ENCODE measurements at places on chromosomes 13 and 19.

DNA sequence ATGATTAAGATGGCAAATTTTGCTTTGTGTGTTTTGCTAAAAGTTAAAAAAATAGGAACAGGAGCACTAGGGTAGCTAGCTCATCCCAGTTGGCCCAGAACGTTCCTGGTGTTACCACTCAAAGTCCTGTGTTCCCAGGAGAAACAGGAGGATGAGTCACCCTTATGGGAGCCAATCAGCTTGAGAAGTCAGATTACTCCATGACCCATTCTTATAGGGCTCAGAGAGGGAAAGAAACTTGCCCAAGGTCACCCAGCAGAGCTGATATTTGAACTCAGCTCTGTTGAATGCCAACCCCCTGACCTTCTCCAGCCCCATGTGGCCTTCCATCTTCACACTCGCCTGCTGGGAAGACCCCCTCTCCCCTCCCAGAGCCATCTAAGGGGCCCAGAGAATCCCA lies 13.0 kb downstream of the NMRK2 start:
- no peak for DNase-seq

GRCh38 chr19:40716031-40716481 lies 630 bp downstream of the COQ8B start:
- DNase-seq = peak; percentile 87

GRCh38 chr19:47305309-47305751 lies 4.3 kb upstream of the C5AR1 start:
- peak; percentile 91 for DNase-seq

GRCh38 chr19:53608381-53608780 lies 23.4 kb upstream of the DPRX start:
- DNase-seq = peak; percentile 91

GRCh38 chr13:112910016-112910415 lies 59.0 kb upstream of the MCF2L start:
- peak; percentile 73 for DNase-seq

DNA sequence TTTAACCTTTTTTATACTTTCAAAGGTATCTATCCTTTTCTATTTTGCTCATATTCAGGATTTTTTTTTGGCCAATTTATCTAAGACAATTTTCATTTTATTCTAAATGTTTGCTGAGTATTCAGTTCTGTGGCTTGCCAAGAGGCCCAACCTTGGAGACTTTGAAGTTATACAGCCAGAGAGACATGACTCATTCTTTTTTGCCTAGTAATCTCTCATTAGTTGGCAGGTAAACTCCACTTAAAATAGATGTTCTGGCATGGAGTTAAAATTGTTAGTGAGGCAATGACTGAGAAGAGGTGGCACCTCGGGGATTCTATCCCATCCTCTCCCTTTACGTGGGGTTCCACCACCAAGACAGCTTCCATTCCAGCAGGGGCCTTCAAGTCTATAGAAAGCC lies 213.8 kb downstream of the KCTD12 start:
- DNase-seq = no peak

DNA sequence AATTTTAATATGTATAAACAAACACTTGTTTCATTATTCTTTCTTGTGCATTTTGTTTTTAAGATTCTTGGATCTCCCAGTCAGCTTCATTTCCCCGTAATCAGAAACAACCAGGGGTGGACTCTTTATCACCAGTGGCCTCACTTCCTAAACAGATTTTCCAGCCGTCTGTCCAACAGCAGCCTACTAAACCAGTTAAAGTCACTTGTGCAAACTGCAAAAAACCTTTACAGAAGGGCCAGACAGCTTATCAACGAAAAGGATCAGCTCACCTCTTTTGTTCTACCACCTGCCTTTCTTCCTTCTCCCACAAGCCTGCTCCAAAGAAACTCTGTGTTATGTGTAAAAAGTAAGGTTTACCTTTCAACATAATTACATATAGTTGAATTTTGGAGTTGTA lies 44.3 kb downstream of the ZMYM2 start:
- DNase-seq = no peak

- no peak for DNase-seq
Measured at GRCh38 chr19:18790566-18791314, at the start of gene COMP. TSS of gene COMP (minus strand) at chr19:18791305. CDS start at chr19:18791269, 36 bp downstream.

GRCh38 chr13:50126263-50126992 lies 111.2 kb downstream of the KCNRG start:
- peak; percentile 21 for DNase-seq

DNA sequence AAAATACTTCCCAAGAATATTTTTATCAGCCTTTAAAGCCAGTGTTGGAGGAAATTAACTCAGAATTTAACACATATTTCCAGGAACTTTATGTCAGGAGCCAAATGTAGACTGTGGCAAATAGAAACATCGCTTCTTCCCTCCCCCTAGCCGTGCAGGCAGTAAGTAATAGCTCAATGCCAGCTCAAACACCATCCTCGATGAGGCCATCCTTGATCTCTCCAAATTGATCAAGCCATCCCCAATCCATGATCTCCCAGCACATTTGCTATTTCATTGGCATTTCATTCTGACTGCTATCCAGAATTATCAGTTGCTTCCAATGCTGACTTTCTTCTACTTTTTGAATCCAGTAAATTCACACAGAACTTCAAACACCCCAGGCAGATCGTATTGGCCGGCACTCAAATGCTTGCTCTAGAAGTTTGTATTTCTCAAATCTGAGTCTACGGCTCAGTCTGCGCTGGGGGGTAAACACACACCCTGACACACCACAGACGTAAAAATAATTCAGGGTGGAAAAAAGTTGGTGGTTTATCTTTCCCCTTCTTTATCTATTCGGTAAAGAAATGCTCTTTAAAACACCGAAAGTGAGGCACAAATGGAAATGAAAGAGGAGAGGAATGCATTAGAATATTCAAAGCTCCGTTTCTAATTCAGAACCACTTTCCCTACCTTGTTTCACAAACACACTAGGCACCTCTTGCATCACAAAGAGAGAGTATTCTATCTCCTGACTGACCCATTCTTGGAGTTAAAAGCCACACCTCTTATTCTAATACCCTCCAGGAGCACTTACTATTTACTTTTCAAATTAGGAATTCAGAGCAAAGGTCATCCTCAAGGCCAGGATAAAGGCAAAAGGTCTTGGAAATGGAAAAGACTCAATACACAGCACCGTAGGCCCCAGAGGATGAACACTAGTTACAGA lies 991 bp downstream of the OBI1 start:
- DNase-seq = peak; percentile 43

DNA sequence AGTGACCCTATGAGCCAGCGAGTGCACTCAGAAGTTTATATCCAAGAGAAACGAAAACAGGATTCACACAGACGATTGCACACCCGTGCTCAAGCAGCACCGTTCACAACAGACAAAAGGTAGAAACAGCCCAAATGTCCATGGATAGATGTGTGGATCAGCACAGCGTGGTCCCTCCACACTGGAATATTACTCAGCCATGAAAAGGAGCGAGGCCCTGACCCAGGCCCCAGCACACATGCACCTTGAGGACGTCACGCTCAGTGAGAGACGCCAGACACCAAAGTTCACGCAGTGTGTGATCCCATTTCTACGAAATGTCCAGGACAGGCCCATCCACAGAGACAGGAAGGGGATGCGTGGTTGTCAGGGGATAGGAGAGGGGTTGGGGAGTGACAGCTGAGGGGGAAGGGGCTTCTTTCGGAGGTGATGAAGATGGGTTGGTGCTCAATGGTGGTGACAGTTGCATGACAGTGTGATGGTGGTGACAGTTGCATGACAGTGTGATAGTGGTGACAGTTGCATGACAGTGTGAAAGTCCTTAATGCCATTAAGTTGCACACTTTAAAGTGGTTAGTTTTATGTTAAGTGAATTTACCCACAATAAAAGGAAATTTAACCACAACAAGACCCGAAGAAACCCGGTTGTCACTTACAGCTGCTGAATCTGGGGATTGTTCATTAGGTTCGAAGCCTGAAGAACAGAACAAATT lies 18.9 kb upstream of the SLC39A3 start:
- DNase-seq = no peak

Measured in trophoblast cell (in vitro differentiated cells and primary cell).